ENCODE measurements at places on chromosomes 6 and 20.

DNA sequence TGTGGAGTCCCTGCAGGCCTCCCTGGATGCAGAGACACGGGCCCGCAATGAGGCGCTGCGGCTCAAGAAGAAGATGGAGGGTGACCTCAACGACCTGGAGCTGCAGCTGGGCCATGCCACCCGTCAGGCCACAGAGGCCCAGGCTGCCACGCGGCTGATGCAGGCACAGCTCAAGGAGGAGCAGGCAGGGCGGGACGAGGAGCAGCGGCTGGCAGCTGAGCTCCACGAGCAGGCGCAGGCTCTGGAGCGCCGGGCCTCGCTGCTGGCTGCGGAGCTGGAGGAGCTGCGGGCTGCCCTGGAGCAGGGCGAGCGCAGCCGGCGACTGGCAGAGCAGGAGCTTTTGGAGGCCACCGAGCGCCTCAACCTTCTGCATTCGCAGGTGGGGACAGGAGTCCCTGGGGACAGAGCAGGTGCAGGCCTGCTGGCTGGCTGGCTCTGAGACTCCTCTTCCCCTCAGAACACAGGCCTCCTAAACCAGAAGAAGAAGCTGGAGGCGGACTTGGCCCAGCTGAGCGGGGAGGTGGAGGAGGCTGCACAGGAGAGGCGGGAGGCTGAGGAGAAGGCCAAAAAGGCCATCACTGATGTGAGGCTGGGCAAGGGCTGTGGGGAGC is 44.7 kb downstream of the MYH7B start:
- DNase-seq = no peak

GRCh38 chr6:136703331-136703865 is 88.9 kb downstream of the MAP3K5 start:
- no peak for DNase-seq

- DNase-seq = no peak
Observed at GRCh38 chr6:163735076-163735475, 320.6 kb downstream of the QKI start.

DNA sequence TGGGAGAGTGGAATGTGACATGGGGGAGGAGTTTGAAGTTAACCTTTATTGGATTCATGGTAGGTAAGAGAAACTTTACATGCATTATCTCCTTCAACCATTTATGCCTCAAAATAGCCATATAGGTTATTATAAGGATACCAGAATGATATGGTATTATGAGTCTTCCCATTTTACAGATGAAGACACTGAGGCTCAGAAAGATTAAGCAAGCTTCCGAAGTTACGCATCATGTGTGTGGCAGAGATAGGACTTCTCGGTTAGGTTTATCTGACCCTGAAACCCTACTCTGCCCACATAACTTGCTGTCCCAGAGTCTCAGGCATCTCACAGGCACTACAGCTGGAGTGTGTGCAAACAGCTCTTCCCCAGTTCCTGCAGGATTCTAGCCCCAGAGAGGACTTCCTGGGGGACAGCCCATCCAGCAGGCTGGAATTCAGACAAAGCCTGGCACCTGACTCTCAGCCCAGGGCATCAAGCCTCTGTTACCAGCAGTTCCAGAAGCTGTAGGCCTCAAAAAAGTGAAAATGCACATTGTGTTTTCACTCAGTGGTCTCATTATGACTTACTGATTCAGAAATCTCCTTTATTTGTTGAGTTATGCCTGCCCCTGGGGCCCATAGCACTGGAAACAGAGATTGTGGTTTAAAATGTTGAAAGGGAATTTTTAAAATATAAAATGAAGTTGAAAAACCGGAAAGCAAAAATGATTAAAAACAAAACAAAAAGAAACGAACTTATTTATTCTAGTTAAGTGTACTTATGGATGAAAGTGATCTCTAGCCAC is 512.8 kb upstream of the CHD6 start:
- DNase-seq = no peak

- peak; percentile 71 for DNase-seq
Observed at GRCh38 chr6:69813508-69813907, 16.7 kb upstream of the LMBRD1 start.

GRCh38 chr20:48332555-48332954 is 495.2 kb downstream of the PREX1 start:
- no peak for DNase-seq

DNA sequence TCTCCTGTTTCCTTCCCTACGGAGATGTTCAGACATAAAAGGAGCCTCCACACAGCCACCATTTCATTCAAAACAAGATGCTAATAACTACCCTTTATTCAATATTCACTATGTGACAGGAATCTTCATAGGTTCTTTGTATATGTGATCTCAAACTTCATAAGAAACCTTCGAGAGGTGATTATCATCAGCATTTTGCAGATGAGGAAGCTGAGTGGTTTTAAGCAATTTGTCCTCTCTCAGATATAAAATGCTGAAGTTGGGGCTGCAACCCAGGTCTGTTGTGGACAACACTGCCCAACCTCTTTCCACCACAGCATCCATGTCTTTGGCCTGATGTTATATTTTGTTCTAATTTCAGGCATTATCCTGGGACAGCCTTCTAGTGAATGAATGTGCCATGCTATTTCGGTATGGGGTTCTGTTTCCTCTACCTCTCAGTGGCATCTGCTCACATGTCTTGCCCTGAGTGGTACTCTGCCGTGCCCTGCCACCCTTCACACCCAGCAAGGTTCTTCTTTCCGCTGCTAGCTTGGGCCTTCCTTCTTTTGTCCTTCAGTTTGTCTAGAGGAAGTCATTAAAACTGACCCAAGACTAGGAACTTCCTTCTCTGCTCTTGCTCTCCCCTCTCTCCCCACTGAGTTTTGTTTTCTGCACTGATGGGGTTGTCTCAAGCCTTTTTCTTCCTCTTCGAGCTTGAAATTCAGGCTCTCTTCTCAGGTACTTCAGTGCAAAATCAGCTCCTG is 300.9 kb upstream of the PRDM1 start:
- peak; percentile 55 for DNase-seq

DNA sequence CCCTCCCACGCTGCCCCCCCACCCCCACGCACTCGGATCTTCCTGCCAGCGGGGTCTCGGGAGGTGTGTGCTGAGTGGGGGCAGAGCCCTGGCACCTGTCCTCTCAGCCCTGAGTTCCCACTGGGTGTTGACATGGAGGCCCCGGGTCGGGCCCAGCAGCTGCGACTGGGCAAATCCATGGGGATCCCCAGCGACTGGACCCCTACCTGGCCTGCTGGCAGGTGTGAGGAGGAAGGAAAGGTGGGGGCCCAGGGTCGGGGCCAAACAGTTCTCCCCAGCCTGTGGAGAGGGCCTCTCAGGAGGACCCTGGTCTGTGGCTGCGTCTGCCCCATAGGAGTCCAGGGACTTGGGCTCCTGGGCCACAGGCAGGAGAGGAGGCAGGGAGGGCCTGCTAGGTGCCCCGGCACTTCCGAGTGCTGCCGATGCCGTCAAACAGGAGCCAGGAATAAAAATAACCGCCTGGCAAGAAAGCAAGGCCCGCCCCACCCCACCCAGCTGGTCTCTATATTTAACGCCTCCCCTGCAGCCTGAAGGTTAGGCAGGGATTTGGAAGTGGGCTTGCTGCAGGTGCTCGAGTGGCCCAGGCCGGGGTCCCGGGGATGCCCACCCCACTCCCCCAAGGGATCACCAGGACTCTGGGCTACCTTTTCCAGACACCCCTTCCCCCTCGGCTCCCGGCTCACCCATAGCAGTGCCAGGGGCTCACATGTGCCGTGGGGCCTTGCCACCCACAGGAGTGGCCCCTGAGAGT is 1.4 kb upstream of the EEF1A2 start:
- DNase-seq = no peak

Data from OCI-M1 (cell line).